Substantia nigra (tissue), 51 donors: ENCODE measurements at places on chromosomes 11 and 22.

GRCh38 chr11:11095831-11096723 is 238.2 kb upstream of the ZBED5 start:
- no peak for DNase-seq

DNA sequence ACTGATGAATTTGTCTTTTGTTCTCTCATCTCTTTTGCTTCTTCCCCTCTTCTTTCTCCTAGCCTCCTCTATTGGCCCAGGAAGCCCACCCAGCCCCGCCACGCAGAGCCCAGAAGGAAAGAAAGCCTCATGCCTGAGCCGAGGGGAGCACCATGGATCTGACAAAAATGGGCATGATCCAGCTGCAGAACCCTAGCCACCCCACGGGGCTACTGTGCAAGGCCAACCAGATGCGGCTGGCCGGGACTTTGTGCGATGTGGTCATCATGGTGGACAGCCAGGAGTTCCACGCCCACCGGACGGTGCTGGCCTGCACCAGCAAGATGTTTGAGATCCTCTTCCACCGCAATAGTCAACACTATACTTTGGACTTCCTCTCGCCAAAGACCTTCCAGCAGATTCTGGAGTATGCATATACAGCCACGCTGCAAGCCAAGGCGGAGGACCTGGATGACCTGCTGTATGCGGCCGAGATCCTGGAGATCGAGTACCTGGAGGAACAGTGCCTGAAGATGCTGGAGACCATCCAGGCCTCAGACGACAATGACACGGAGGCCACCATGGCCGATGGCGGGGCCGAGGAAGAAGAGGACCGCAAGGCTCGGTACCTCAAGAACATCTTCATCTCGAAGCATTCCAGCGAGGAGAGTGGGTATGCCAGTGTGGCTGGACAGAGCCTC is 3.8 kb downstream of the ZBTB16 start:
- no peak for DNase-seq

DNA sequence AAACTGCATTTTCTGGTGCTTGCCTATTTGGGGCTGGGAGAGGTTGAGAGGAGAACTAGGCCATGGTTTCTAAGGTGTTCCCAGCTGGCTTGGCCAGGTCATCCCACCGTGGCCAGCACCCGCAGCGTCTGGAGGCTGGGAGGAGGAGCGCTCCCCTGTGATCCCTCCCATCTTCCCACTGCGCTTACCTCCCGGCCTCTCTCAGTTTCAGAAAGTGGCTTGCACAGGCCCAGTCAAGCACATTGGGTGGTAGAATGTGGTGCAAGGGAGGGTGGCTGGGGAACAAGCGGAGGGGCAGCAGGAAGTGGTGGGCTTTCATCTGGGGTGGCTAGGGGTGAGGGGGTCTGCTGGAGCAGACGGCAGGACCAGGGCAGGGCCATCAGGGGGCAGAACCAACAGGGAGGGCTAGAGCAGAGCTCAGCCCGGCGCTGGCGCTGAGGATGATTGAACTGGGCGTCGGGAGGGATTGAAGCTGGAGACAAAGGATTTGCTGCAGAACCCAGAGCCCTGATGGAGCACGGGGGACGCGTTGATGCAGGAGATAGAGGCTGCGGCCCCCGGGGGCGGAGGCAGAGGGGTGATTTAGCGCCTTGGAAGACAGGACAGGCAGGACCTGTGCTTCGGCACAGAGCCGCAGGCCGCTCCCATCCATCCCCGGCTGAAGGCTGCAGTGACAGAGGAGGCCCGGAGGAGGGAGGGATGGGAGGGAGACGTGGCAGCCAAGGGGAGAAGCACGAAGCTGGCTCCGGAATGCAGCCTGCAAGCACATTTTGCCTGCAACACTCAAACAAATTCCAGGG is 76.0 kb downstream of the TRIM29 start:
- DNase-seq: no peak

- no peak for DNase-seq
Measured at GRCh38 chr11:26158251-26158650, 173.7 kb upstream of the ANO3 start.

DNA sequence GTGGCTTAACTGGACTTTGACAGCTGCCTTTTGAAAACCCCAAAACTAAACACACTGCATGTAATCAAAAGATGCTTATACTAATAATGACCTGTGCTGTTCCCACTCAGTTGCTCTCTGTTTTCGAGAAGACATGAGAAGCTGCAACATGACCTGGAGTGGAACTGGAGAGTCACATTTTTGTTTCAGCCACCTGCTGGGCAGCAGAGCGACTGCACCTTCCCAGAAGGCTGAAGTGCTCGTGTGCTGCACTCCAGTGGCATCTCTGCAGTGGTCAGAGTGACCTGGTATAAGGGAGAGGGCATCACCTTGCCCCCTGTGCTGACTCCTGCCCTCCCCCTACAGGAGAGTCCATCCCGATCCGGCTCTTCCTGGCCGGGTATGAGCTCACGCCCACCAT is 8.6 kb downstream of the THYN1 start:
- no peak for DNase-seq

- DNase-seq: no peak
Measured at GRCh38 chr11:34823639-34824038, 92.5 kb downstream of the APIP start.

GRCh38 chr22:21685164-21685513 is 19.3 kb downstream of the PPIL2 start:
- DNase-seq: no peak

DNA sequence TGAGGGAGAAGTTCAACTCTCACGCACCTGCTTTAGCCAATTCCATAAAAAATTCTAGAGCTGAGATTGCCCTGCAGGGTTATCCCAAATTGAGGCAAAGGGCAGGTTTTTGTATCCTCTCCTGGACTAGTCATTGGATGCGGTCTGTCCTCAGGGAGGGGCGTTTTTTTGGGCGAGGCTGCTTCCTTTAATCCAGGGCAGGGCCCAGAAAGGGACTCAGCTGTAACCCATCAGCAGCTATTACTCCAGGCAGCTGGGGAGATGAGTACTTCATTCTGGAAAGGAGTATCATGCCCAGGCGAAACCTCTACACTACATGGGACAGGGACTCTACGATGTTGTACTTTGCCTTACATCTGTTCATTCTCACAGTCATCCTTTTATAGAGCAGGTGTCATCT is 103.3 kb downstream of the SCN3B start:
- no peak for DNase-seq

DNA sequence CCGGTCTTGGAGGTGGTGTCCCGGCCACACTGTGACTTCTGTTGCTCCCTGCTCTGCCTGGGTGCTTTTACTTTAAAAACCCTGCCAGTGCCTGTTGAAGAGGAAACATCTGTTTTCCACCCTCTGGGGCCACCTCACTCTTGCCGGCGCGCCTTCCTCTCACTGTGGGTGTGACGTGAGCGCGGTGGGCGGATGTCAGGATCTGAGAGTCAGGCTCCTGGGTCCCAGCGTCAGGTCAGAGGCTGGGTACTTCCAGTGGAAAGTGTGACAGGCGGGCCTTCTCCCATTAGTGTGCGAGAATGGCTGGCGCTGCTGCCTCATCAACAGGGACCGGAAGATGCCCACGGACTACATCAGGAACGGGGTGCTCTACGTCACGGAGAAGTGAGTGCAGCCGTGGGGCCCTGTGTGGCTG is 54.2 kb downstream of the GRAMD4 start:
- DNase-seq: no peak

- peak; percentile 29 for DNase-seq
Measured at GRCh38 chr11:662689-663274, 25.7 kb downstream of the DRD4 start.

DNA sequence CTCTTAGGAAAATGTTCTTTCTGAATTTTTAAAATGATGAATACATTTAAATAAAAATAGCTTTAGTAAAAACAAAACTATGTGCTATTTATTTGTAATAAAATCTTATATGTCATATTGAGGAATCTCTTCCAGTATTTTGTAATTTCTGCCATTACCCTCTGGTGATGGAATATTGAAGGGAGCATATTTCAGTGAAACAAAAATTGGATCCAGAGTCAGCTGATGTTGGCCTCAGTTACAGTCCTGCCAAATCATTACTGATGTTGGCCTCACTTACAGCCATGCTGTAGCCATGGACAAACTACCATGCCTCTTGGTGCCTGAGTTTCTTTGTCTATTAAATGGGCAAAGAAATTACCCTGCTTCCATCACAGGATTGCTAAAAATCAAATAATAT is 133.2 kb downstream of the SLC1A2 start:
- no peak for DNase-seq

DNA sequence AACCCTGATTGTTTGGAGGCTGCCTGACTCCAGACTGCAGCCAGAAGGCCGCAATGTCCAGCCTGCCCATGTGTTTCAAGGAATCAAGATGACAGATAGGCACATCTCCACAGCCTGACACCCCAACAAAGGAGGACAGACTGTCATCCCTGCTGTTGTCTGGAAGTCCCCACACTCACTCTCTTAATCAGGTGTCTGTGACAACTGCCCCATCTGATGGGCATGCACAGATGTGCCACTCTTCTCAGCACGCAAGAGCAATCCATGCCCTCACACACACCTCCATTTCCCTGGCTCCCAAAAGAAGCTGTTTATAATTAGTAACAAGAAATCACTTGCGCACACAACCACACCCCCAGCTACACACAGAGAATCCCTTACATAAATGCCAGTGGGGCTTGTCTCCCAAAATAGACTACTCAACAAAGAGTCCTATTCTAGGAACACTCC is 117.6 kb downstream of the C11orf58 start:
- DNase-seq: no peak

- no peak for DNase-seq
Measured at GRCh38 chr22:36257308-36257707, 4.4 kb downstream of the APOL1 start.

- no peak for DNase-seq
Measured at GRCh38 chr11:65341856-65342255, 8.2 kb downstream of the DPF2 start.

- DNase-seq: no peak
Measured at GRCh38 chr11:114228435-114229411, 67.5 kb upstream of the NNMT start.

DNA sequence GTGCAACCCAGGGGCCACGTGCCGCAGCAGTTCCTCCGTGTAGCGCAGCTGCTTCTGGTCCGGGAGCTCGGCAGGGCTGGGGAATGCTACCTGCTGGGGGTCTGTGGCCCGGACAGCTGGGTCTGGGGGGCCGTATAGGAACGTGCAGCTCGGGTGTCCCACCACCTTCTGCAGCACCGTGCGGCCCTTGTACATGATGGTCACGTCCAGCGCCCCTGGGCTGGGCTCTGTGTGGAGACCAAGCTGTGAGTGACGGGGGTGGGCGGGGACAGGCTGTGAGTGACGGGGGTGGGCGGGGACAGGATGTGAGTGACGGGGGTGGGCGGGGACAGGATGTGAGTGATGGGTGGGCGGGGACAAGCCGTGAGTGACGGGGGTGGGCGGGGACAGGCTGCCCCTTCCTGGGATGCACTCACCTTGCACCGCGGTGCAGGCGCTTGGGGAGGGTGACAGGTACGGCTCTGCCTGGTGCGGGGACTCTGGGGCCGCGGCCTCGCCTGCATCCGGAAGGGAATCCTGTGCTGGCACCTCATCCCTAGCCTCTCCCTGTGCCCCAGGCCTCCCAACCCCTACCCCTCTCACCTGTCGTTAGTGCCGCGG is 2.3 kb downstream of the IRF7 start:
- DNase-seq: peak; percentile 47

DNA sequence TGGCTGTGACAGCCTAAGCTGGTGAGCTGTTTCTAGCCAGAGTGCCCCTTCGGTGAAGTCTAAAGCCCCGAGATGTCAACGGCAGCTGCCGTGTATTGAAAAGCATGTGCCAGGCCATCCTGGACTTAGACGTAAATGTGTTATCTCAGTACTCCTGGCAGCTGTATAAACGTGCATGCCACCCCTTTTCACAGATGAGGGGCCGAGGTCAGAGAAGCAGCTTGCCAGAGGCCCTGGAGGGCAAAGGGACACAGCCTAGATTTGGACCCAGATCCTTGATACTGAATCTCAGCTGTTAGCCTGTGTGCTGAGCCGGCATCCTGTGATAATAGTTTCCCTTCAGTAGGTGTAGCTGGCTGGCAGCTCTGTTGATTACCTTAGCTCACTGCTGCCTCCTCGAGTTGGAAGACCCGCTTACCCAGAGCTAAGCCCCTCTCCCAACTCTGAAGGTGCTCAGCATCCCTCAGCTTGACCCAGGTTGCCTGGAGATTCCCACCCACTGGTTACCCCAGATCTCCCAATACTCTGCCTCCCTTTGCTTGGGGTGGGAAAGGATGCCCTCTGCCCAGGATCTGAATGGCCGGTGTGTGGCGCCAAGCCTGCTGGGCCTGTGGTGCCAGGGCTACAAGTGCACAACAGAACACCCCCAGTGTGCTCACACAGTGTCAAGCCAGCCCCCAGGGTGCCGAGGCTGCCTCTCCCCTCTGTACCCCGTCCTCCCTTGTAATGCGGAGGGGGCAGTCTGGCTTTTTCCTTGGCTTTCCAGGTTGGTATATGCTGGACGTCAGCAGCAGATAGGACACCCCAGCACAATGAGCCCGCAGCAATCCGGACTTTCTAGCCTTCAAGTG is 59.8 kb upstream of the WNT7B start:
- DNase-seq: no peak

DNA sequence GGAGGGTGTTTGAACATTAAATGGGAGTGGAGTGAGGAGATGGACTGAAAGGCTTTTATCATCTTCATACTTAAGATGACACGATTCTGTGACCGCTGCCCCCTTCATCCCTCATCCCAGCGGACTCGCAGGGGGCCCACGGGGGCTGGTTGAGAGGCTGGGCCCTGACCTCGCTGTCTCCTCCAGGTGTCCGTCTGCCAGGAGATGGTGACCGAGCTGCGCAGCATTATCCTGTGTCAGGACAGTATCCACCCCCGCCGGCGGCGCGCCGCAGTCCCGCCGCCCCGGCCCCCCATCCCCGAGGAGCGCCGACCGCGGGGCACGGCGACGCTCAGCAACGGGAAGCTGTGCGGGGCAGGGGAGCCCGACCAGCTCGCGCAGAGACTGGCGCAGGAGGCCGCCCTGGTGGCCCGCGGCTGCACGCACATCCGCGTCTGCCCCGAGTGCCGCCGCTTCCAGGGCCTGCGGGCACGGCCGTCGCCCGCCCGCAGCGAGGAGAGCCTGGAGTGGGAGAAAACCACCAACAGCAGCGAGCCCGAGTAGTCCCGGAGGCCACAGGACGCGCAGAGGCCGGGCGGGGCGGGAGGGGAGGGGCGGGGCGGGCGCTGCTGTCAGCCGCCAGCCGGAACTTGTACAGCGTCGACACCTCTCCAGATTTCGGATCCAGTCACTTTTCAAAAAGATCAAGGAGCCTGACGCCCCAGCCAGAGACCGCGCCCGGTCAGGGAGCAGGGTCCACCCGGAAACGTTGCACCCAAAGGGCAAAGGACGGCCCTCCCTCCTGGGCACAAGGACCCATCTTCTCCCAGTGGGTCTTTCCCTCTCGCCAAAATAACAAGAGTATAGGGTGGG is 38.0 kb upstream of the TBCEL start:
- no peak for DNase-seq

- DNase-seq: no peak
Measured at GRCh38 chr11:75775056-75775455, 6.5 kb downstream of the DGAT2 start.

DNA sequence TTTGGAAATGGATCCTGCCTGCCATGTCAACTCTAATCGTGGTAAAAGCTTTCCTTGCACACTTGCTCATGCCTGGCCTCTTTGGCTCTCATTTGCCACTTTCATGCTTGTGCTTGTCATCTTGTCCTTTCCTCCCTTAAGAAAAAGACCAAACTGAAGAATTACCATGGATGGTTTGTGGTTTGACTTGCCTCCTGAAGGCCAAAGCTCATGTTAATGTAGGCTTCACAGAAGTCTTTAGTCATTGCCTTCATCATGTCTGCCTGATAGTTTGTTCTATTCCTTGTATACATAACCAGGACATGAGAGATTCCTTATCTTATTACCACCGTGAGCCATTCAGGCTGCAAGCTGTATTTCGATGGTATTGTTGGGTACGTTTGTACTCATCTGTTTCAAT is 17.3 kb downstream of the TEAD1 start:
- DNase-seq: no peak

- DNase-seq: no peak
Measured at GRCh38 chr11:106463796-106464201, 386.3 kb downstream of the AASDHPPT start.
